ENCODE measurements at places on chromosomes 11 and 22.

- DNase-seq: peak; percentile 39
Measured at GRCh38 chr22:38843201-38843656, 599 bp downstream of the NPTXR start.

DNA sequence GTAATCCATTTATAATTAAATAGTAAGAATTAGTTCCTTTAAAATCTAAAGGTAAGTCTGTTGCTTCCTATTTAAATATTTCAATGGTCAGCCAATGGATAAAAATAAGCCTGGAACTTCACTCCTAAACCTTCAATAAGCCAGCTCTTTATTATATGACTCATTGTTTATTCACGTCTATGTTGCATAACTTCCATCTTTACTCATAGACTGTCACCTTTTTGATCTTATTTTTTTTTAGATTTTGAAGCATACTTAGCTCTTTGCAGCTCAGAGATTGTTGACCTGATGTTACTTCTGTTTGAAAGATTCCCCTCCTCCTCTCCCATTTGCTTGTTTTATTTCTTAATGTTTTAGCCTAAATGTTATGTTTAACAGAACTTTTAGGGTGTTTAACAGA is 1571.2 kb upstream of the RAG2 start:
- peak; percentile 68 for DNase-seq

DNA sequence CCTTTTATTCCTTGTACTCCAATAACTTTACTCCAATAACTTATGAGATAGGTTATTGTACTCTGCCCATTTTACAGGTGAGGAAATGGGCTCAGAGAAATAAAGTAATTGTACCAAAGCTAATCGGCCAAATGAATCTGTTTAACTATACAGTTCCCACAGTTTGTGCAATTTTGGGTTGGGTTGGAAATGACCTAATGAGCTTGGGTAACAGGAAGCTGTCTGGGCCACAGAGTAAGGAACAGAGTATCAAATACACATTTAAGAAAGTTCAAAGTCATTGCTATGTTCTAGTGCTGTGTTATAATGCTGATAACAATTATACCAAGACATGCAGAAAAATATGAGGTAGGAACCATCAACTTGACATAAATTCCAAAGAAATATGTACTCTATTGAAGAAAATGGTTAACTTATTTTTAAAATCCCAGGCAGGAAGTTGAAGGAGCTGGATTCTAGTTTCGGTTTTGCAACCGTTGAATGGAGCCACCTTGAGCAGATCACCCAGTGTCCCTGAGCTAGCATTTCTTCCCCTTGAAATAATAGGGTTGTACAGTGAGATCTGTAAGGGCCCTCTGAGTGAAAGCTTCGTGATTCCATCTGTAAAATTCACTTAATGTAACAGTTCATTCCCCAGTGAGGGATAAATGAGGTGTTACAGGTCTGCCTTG is 360.9 kb upstream of the NARS2 start:
- no peak for DNase-seq

DNA sequence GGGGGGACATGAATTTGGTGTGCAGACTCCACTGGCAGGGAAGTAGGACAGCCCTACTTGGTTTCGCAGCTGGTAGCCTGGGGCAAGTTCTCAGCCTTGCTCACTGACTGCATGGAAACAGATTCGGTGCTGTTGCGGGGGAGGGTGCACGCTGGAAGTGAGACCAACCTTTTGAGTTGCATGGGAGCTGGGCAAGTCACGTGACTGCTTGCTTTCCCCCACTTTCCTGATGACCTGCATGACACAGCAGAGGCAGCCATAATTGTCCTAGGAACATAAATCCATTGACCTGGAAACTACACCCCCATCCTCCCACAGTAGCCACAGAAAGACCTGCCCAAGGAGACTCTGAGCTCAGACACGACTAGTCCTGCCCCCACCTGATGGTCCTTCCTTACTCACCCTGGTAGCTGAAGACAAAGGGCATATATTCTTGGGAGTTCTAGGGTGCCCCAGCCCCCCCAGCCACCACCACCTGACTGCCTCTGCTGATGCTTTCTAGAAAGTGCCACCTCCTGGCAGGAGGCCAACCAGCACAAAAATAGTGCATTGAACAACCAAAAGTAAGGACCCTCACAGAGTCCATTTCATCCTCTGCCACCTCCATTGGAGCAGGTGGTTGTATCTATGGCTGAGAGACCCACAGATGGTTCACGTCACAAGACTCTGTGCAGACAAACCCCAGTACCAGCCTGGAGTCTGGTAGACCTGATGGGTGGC is 4.1 kb upstream of the HBG2 start:
- no peak for DNase-seq

- no peak for DNase-seq
Measured at GRCh38 chr11:131391176-131391575, 20.8 kb downstream of the NTM start.

- no peak for DNase-seq
Measured at GRCh38 chr11:63614136-63614671, at the start of gene PLAAT3. TSS of gene PLAAT3 (minus strand) at chr11:63614433. CDS start at chr11:63614014, 419 bp downstream.

DNA sequence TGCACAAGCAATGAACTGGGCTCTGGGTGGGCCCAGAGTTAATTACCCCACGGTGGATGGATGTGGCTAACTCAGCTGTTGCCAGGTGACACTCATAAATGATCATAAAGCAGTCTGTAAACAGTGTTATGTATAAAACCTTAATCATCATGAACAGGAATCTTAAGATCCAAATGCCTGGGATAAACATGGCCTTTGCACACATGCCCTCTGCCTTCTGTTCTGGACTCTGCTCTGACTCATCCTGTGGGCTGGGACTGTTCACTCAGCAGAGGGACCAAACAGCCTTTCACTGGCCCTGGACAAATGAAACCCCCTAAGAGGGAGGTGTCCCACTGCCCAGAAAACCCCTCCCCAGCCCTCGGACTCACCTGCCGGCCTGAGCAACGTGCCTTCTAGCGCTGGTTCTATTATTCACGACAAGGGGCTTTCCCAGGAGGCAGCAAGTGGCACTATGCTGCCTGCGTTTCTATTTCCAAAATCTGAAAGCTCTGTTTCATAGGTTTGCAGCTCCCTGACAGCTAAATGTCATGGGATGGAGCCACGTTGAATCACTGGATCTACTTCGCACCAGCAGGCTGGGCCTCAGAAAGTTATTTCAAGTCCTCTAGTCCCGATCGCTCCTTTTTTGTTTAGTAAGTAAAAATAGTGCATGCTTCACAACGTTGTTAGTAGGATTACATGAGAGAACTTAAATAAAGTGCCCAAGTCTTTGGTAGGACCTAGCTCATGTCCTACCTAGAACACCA is 53.0 kb downstream of the LARGE1 start:
- DNase-seq: peak; percentile 48

DNA sequence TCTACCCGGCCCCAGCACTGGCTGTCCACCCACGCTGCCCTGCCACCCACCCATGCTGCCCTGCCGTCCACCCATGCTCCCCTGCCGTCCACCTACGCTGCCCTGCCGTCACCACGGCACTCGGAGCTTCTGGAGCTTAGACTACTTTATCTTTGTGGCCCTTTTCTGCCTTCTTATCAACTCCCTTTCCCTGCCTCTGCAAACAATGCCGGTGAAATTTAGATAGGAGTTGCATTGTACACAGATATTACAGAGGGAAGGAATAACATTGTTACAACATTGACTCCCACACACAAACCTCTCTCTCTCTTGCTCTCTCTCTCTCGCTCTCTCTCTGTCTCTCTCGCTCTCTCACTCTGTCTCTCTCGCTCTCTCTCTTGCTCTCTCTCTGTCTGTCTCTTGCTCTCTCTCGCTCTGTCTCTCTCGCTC is 33.7 kb upstream of the BRSK2 start:
- DNase-seq: no peak

GRCh38 chr11:113447621-113448315 is 27.4 kb downstream of the DRD2 start:
- DNase-seq: no peak

- no peak for DNase-seq
Measured at GRCh38 chr11:119668676-119669075, 60.3 kb downstream of the NECTIN1 start.

GRCh38 chr11:130001461-130002351 is 929 bp downstream of the PRDM10 start:
- peak; percentile 28 for DNase-seq

GRCh38 chr22:31045900-31046538 is 35.1 kb upstream of the SMTN start:
- no peak for DNase-seq

- DNase-seq: no peak
Measured at GRCh38 chr11:75467311-75467710, 34.3 kb upstream of the KLHL35 start.

- DNase-seq: no peak
Measured at GRCh38 chr11:104908186-104908531, 9.9 kb upstream of the CASP12 start.

DNA sequence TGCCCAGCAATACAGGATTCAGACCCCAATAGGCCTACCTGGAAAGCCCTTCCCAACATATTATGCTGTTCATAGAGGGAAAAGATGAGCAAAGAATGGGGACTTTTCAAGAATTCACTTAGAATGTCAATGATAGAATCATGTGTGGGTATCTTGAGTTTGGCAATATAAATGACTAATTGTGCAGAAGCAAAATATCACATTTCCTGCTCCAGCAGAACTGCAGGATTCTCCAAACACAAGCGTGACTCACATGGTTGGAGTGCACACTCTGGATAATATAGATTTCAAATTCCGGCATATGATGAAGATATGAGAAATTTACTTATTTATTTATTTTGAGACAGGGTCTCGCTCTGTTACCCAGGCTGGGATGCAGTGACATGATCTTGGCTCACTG is 12.5 kb upstream of the APOL5 start:
- DNase-seq: no peak

- no peak for DNase-seq
Measured at GRCh38 chr22:29703569-29704195, 16.1 kb upstream of the CABP7 start.

DNA sequence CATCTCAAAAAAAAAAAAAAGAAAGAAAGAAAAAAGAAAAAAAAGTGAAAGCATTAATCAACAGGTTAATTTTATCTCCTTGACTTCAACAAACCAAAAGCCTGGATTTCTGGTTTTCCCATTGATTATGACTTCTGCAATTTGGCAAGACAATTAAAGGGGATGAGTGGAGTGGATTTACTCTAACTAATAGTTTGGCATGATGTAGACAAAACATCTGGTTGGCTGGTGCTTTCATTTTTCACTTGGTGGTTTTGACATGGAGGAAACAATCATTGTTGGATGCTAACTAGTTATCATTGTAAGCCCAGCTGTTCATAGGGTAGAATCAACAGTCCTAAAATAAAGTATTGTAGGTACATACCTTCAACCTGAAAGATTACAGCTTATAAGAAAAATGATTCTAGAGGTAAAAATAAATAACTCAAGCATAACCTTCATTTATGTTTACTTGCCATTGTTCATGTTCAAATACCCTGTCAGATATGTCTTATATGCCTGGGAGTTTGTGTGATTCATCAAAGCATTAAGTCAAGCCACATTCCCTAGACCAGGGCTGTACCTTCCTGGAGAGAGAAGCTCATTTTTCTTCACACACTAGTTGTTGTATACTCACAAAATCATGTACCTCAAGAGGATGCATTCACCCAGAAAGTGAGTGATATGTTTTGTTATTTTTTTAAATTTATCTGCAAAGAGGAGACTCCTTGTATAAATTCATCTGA is 15.1 kb downstream of the FIBIN start:
- DNase-seq: no peak

DNA sequence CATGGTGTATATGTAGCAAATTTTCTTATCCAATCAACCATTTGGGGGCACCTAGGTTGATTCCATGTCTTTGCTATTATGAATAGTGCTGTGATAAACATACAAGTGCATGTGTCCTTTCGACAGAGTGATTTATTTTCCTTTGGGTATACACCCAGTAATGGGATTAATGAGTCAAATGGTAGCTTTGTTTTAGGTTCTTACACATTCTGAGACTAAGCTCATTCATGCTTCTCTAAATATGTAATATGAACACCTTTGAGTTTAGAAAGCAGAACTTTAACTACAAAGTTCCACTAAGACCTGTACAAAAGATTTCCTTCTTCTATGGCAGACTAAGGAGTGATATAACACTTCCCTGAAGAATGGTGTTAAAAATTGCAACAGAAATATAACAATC is 627.0 kb downstream of the KCNA4 start:
- DNase-seq: no peak

DNA sequence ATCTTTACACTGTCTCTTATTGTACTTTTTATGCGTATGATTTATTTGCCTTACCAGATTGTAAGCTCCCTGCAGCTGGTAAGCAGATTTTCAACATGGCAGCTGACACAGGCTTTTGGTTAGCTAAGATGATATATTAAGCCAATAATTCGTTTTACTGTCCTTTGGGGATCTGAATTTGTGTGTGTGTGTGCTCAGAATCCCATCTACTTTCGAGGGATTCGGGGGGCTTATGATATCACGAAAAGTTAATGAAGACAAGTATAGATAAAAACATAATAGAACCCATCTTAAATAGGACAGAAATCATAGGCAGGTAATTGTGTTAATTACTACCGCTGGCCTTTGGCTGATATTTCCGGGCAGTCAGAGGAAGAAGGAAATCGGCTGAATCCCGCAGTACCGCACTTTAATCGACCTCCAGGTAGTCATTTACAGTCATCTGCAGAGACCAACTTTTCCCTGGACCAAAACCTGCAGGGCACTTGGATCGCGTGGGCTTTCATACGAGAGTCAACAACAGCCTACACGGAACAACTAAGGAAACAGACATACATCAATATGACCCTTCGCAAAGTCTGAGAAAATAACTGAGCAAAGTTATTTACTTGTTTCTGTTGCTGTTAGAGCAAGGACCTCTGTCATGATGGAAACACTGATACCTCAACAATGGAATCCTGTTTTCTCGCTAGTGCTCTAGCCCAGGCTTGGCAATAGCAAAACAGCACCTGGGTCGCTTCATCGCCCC is 802 bp downstream of the KBTBD3 start:
- no peak for DNase-seq

DNA sequence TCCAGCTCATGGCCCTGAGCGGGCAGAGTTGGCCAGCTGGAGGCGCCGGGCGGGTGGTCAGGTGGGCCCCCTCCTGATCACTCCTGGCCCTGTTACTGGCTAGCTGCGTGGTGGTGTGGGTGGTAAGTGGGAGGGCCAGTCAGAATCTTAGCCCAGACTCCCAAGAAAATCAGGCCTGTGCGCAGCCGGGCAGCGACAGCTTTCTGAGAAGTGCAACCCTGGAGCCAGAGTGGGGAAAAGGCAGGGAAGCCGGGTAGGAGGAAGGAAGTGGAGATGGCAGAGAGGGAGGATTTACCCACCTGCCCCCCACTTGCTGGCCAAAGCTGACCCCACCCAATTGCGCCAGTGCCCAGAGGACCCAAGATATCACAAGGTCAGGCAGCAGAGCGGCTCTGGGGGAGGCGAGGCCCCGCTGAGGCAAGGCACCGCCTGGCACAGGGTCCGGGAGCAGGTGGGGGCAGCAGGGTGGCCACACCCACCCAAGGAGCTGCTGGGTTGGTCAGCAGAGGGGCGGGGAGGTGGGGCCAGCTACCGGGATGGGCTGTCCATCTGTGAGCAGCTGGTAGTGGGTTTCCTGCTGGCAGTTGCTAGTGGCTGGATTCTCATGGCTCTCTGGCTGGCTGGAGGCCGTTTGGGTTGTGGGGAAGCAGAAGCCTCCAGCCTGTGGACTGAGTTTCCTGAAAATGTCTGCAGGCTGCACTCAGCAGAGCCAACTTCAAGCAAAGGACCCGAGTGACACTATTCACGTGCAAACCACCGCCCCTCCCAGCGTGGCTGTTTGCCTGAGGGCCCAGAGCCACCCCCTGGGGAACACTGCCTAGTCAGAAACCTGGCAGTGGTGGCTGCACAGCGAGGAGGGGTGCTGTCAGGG is 196.4 kb downstream of the IGLL1 start:
- no peak for DNase-seq

- DNase-seq: no peak
Measured at GRCh38 chr22:36330655-36331305, 57.0 kb downstream of the MYH9 start.

Data from HepG2 (cell line).